ENCODE measurements at places on chromosomes 5 and 9. TPM values are rescaled to one million over a fixed set of nuclear protein-coding genes. Genes with fewer than 3 reads are reported as not detected.

DNA sequence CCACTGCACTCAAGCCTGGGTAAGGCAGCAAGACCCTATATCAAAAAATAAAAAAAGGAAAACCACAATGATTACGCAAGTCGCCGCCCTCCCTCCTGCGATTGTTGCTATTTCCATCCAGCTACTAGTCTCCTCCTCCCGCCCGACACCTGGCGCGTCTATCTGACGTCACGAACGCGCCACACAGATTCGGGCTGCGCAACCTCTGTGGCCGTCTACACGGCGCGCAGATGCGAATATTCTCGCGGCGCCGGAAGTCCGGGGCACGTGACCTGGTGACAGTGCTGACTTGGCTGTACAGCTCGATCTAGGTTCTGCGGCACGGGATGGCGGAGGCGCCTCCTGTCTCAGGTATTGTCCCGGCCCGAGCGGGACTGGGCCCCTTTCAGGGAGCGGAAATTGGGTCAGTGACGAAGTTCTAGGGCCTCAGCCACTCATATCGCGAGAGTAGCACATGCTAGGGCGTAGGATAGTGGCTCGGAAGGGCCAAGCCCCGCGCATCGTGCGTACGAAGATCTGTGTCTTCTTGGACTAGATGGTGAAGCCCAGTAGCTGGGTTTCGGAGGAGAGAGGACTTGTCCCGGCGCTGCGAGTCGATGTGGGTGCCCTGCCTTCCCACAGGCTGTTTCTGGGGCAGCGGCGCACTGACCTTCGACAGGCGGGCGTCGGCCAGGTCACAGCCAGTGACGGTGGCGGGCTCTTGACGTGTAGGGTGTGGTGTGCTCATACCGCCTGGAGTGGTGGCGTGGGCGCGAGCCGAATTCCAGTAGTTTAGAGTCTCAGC, at the start of gene NFX1:
Gene NFX1, plus strand, starts transcription at position 270 of the 784 bp plus-strand sequence. Its CDS starts 57 bp downstream, at position 327.
- peak within 1 kb of the TSS; percentile 100 for H3K27ac ChIP-seq
- H3K4me3 ChIP-seq = peak within 1 kb of the TSS; percentile 55
- peak; percentile 97 for DNase-seq

GRCh38 chr9:33751536-33752129, 43.7 kb upstream of the PRSS3 start:
- no peak overlapping the region for H3K27ac ChIP-seq
- peaks cover 26% of the 10 kb centered on the region for H3K4me1 ChIP-seq
- H3K27me3 ChIP-seq = no peaks in the 10 kb centered on the region
- H3K4me3 ChIP-seq = no peak overlapping the region
- no peak for DNase-seq

DNA sequence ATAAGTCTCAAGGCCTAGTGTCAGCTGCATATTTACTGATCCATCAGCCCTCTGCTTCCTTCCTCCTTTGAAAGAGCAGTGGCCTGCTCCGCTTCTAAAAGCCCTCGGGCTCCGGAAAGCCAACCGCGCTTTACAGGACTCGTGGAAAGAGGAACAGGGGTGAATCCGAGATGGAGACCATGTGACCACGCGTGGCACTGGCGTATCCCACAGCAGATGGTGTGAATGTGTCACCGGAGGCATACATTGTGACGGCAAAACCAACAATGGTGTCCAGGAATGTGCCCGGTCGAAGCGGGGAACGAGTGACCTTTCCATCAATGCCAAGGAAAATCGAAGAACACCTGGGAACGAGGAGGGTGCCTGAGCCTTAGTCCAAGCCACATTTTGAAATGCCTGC, 484.6 kb downstream of the SPATA31A7 start:
- H3K4me3 ChIP-seq = no peak overlapping the region
- no peaks in the 10 kb centered on the region for H3K36me3 ChIP-seq
- no peaks in the 10 kb centered on the region for H3K27me3 ChIP-seq
- peak; percentile 12 for DNase-seq

- peaks cover 6% of the 10 kb centered on the region for H3K4me1 ChIP-seq
- H3K36me3 ChIP-seq = no peaks in the 10 kb centered on the region
- H3K27me3 ChIP-seq = peaks cover 23% of the 10 kb centered on the region
- H3K4me3 ChIP-seq = no peak overlapping the region
- H3K27ac ChIP-seq = no peak overlapping the region
Observed at GRCh38 chr9:14342736-14343135, 28.8 kb upstream of the NFIB start.

GRCh38 chr5:176692839-176693476, 45.7 kb downstream of the TSPAN17 start:
- H3K36me3 ChIP-seq = no peaks in the 10 kb centered on the region
- no peak overlapping the region for H3K27ac ChIP-seq

- no peaks in the 10 kb centered on the region for H3K36me3 ChIP-seq
- peaks cover 13% of the 10 kb centered on the region for H3K4me1 ChIP-seq
- no peak overlapping the region for H3K27ac ChIP-seq
- DNase-seq = no peak
- H3K27me3 ChIP-seq = peaks cover 7% of the 10 kb centered on the region
- no peak overlapping the region for H3K4me3 ChIP-seq
Observed at GRCh38 chr9:130665431-130666392, 1.3 kb downstream of the PRDM12 start.

GRCh38 chr9:34370970-34371880, 5.5 kb downstream of the MYORG start:
- peaks cover 8% of the 10 kb centered on the region for H3K4me1 ChIP-seq
- H3K36me3 ChIP-seq = peaks cover 11% of the 10 kb centered on the region
- DNase-seq = no peak
- no peak overlapping the region for H3K4me3 ChIP-seq
- no peak overlapping the region for H3K27ac ChIP-seq

DNA sequence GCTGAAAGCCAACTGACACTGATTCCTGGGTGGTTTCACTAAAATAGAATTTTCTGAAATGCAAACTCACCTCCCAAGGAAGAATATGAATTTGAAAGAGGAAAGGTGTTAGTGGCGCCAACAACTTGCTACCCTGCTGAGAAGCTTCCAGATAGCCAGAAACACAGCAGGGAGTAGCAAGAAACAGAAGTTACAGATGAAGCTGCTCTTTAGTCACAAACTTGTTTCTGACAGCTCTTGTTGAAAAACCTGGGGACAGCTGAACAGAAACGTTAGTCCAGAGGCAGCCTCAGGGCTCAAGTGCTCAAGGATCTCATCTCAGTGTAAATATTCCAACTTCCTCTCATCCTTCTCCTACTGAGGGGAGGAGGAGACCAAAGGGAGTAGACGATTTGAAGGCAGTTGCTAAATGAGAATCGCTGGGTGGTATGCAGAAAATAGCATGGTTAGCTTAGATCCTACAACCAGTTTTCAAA, 184.1 kb downstream of the PDE4D start:
- H3K36me3 ChIP-seq = no peaks in the 10 kb centered on the region
- no peaks in the 10 kb centered on the region for H3K4me1 ChIP-seq
- no peak for DNase-seq
- peak overlapping the region; percentile 10 for H3K27ac ChIP-seq
- H3K27me3 ChIP-seq = no peaks in the 10 kb centered on the region

- no peaks in the 10 kb centered on the region for H3K4me1 ChIP-seq
- no peaks in the 10 kb centered on the region for H3K27me3 ChIP-seq
- no peaks in the 10 kb centered on the region for H3K36me3 ChIP-seq
- no peak overlapping the region for H3K4me3 ChIP-seq
- no peak for DNase-seq
- H3K27ac ChIP-seq = no peak overlapping the region
Observed at GRCh38 chr5:2172471-2172870, 289.7 kb upstream of the IRX4 start.

DNA sequence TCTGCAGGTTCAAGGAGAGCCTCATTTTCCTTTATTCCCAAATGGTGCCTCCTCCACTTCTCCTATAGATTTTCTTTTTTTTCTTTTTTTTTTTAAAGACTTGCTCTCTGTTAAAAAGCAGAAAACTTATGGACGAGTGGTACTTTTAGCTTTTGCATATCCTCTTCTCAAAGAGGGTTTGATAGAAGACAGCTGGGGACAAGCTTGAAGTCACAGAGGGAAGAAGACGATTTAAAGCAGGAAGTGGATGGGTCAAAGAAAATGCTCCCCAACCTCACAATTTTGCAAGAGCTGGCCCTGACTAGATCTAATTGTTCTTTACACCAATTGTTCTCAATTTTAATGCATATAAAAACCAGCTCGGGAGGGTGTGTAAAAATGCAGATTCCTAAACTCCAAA, 48.9 kb downstream of the APBA1 start:
- no peaks in the 10 kb centered on the region for H3K4me1 ChIP-seq
- H3K4me3 ChIP-seq = no peak overlapping the region
- no peaks in the 10 kb centered on the region for H3K27me3 ChIP-seq
- H3K36me3 ChIP-seq = no peaks in the 10 kb centered on the region
- H3K27ac ChIP-seq = no peak overlapping the region

DNA sequence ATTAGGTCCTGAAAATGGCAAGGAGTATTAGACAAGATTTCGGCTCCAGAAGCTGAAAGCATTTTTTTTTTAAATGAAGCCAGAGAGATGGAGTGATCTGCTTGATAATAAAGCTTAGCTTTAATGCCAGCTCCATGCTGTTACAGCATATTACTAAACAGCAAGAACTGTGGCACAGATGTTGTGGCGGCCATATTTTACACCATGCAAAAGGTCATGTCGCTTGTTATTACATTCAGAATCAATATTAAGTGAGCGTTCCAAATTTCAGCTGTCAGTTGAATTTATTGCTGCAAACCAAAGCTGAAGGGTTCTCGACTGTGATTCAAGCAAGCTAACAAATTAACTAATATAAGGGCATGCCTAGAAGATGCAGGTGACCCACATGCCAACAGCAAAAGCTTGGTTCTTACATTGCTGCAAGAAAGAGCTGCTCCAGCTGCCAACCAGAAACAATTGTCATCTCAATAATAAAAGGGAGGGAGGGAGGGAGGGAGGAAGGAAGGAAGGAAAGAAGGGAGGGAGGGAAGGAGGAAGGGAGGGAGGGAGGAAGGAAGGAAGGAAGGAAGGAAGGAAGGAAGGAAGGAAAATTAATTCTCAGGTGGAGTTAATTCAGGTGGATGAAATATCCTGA, 517.7 kb upstream of the WWC1 start:
- no peaks in the 10 kb centered on the region for H3K36me3 ChIP-seq
- H3K27me3 ChIP-seq = no peaks in the 10 kb centered on the region
- H3K27ac ChIP-seq = no peak overlapping the region

- no peaks in the 10 kb centered on the region for H3K27me3 ChIP-seq
- peaks cover 36% of the 10 kb centered on the region for H3K4me1 ChIP-seq
- DNase-seq = no peak
Observed at GRCh38 chr5:126360467-126360866, 62.7 kb upstream of the GRAMD2B start.

DNA sequence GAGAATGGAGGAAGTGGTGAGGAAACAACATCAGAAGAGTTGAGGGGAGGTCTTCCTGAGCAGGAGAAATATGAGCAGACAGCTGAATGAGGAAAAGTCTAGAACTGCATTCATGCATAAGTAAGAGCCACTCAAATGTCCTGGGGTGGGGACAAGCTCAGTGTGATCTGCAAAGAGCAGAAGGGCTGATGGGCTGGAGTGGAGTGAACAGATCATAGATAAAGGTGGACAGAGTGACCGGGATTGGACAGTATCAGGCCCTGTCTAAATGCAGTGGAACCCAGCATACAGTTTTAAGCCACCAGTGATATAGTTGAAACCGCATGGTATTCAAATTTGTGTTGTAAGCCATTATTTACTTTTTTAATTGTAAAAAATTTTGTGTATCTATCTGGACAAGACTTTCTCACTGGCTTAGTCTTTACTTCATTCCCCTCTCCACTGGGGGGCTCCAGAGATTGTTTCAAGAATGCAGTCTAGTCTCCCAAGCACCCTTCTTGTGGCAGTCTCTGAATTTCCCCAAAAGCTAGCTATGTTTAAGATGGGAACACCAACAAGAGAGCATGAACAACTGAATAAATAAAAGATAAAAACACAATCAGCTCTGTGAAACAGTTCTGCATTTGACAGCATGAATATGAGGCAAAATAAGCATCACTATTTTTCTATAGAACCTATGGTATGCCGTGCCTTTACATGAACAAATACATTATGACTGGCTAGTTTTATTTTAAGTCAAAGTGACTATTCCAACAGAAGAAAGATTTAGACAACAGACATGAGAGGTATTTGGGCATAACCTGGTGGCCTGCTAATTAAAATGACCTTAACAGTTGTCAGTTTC, 10.7 kb upstream of the STK32A start:
- no peaks in the 10 kb centered on the region for H3K36me3 ChIP-seq
- H3K4me1 ChIP-seq = no peaks in the 10 kb centered on the region
- no peak for DNase-seq
- H3K4me3 ChIP-seq = no peak overlapping the region

DNA sequence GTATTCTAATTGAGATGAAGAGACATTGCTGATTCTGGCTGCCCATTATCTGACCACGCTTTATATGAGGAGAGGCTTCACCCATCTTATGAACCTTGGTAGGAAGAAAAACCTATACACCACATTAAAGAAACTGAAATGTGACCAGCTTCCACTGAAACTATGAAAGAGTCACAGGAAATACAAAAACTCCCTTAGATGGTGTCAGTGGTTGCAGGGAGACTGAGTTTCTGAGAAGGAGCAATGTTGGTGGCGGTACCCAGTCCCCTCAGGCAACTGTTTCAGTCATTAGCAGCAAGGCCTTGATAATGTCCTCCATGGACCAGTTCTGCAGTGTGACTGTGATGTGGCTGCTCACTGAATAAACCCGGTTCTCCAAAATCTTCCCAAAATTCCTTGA, 110.5 kb upstream of the FTMT start:
- no peak for DNase-seq
- H3K27ac ChIP-seq = no peak overlapping the region
- H3K4me3 ChIP-seq = no peak overlapping the region
- no peaks in the 10 kb centered on the region for H3K4me1 ChIP-seq
- H3K36me3 ChIP-seq = no peaks in the 10 kb centered on the region
- H3K27me3 ChIP-seq = no peaks in the 10 kb centered on the region

Gene ALDH7A1
- 47.7 TPM for total RNA-seq

Gene ACOT12
- 76.4 TPM for total RNA-seq

Gene TEX10
- total RNA-seq = 10.0 TPM

Gene PDZD2
- 0.42 TPM for total RNA-seq

Gene AGXT2
- 49.4 TPM for total RNA-seq

Gene SLC34A1
- total RNA-seq = 0.23 TPM

Gene SYK
- 15.4 TPM for total RNA-seq

Gene NR5A1
- total RNA-seq = not detected

Gene CD274
- total RNA-seq = 3.1 TPM

Gene TNFSF8
- total RNA-seq = 0.28 TPM

Gene FOXD4L3
- not detected for total RNA-seq

Gene SETX
- total RNA-seq = 27.3 TPM

Measured in liver (tissue), 10 donors.